ENCODE measurements at places on chromosomes 13 and 19. TPM values are rescaled to one million over a fixed set of nuclear protein-coding genes. Genes with fewer than 3 reads are reported as not detected.

ETHE1 gene
- 81.8 TPM for polyA plus RNA-seq

RNF225 gene
- polyA plus RNA-seq = not detected

DNA sequence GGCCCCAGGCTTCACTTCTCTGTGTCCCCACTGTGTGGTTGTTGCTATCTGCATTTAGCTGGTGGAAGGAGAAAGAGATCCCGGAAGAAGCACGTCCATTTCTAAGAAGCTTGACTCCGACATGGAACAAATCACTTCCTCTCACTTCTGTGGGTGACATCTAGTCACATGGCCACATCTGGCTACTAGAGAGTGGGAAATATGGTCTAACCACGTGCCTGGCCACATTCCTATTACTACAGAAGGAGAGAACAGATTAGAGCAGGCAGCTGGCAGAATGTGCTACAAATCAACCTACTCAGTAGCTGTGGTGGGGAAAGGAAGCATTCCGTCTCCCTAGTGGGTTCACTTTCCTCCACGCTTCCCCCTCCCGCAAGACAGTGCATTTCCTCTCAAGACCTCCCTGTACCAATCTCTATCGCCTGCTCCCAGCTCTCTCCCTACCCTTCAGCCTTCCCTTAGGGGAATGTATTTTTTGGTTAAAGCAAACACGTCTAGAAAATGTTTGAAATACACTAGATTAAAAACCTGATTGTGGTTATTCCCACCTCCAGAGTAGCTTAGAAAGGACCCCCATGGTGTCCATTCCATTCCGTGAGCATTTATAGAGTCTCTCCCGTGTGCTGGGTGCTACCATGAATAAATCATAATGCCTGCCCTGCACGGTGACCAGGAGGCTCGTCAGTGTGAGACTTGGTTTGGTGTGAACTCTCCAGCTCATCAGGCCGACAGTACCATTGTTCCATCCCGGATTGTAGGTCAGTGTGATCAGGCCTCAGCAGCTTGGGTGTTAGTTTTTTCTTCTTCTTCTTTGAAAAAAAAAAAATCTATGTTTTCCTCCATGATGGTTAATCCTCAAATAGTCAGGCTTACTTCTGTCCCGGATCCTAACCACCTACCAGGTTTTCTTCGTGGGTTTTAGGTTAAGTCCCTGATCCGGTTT lies 8.0 kb upstream of the AMER2 start:
- DNase-seq = no peak

DNA sequence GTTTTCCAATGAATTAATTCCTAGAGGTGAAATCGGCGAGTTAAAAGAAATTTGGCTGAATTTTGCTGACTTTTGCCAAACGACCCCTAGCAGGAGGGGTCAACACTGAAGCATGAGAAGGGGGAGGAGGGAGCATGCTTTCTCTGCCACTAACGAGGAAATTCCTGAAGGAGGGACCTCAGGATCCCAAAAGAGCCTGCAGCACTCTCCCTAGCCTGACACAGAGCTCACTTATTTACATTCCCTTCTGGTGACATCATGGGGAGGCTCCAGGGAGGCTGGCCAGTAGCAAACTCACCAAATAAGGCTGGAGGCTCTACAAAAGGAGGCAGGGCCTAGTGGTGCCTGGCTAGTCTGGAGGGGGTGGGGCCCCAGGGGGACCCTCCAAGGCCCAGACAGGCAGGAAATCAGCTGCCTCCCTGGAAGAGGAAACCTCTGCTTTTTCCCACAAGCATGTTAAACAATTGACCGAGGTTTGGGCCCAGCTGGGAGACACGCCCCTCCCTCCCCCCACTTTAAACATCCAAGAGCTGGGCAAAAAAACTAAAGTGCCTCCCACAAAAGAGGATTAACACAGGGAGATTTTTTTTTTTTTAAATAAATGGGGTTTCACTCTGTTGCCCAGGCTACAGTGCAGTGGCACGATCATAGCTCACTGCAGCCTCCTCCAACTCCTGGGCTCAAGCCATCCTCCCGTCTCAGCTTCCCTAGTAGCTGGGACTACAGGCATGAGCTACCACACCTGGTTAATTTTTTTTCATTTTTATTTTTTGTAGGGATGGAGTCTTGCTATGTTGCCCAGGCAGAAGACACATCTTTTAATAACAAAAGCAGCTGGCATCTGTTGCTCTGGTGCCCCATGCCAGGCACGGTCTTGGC lies 2.1 kb downstream of the DAPK3 start:
- DNase-seq = peak; percentile 96
